ENCODE measurements at places on chromosomes 12 and 14. TPM values are rescaled to one million over a fixed set of nuclear protein-coding genes. Genes with fewer than 3 reads are reported as not detected.

GRCh38 chr12:3753544-3754284 is 805 bp upstream of the CRACR2A start:
- H3K27ac ChIP-seq = peak overlapping the region; percentile 79
- H3K4me3 ChIP-seq = peak overlapping the region; percentile 64
- DNase-seq = peak; percentile 35
- no peaks in the 10 kb centered on the region for H3K27me3 ChIP-seq

The RNASE9 gene
- total RNA-seq = not detected

The NTS gene
- not detected for total RNA-seq

- no peak overlapping the region for H3K4me3 ChIP-seq
- peaks cover 6% of the 10 kb centered on the region for H3K27me3 ChIP-seq
- DNase-seq = no peak
- H3K27ac ChIP-seq = no peak overlapping the region
Measured at GRCh38 chr12:52644078-52644415, 8.0 kb downstream of the KRT2 start.

The CELA1 gene
- total RNA-seq = not detected

The CLEC14A gene
- 28.4 TPM for total RNA-seq

The USP44 gene
- 0.20 TPM for total RNA-seq

The OTX2 gene
- not detected for total RNA-seq

DNA sequence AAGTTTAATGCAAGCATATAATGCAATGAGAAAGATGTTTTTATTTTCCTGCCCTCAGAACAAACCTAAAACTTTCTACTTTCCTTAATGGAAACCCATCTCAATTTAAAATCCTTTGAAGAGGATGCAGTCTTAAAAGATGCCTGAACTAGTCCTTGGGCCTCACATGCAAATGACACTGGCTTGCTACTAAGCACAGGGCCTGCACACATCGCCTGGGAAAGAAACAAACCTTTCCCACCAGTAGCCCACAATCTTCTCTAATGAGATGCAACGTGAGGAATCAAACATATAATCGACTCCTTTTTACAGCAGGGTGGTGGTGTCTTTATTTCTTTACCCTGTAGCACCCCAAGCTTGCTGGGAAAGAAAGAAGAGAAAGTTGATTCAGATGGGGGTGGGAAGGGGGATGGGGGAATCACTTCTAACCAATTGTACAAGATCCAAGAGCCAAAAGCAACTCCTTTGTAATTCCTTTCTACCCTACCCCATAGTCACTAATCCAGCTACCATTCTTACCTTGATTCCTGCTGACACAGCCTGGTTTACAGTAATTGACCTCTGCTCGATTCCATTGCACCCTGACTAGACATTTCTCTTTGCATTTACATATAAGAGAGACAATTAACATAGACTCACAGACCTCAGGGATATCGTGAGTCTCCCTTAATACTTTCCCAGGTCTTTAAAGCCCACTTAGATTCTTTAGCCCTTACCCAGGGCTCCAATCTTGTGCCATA is 69.5 kb upstream of the FERMT2 start:
- peaks cover 9% of the 10 kb centered on the region for H3K4me1 ChIP-seq
- no peak for DNase-seq
- H3K4me3 ChIP-seq = no peak overlapping the region

DNA sequence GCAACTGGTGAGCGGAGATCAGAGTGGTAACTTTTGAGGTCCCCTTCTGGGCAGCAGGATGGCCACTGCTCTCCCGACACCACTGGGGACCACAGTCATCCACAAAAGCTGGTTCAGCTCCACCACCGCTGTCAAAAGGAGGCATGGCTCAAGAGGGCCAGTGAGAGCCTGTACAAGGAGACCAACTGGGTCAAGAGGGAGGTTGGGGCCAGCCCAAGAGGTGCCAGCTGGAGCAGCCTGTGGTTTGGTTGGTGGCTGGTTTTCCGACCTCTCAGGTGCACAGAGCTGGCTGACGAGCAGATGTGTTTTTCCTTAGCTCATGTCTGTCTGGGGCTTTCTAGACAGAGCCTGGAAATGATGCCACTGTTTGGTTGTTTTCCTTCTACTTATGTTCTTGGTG is 60.1 kb downstream of the ERH start:
- H3K27ac ChIP-seq = no peak overlapping the region
- H3K27me3 ChIP-seq = no peaks in the 10 kb centered on the region

The TECPR2 gene
- total RNA-seq = 30.6 TPM

DNA sequence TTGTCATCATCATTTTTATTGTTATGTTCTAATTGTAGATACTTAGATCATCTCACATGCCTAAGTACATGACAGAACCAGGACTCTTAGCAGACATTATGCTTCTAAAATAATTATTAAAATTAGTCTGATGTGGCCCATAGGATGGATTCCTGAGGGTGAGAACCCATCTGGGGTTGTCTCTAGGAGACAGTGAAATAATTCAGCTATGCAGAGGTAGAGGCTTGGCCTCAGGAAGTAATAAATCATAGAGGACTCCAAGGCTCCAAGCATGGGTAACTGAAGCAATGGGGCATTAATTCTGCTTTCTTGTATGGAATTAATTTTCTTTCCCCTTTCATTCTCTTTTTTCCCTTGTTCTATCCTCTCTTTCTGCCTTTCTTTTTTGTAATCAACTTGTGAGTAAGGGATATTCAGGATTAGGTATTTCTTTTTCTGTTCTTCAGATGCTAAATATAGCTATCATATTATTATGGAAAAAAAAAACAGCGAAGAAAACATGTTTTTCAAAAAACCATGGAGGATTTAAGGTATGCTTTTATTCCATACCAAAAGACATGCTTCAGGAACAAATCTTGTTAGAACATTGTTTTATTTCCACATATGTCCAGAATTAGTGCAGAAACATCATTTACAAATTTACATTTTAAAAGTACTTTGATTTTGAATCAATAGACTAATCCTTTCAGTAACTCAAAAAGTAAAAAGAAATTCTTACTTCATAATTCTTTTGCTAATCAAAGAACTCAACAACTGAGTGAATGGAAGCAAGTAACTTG is 263.2 kb downstream of the TRHDE start:
- H3K27me3 ChIP-seq = no peaks in the 10 kb centered on the region
- H3K4me1 ChIP-seq = no peaks in the 10 kb centered on the region
- H3K27ac ChIP-seq = no peak overlapping the region

The SLC5A8 gene
- not detected for total RNA-seq

- no peaks in the 10 kb centered on the region for H3K27me3 ChIP-seq
- no peaks in the 10 kb centered on the region for H3K36me3 ChIP-seq
- DNase-seq = peak; percentile 45
- H3K4me3 ChIP-seq = peak overlapping the region; percentile 22
Measured at GRCh38 chr12:94615260-94616181, 34.8 kb downstream of the TMCC3 start.

The NR4A1 gene
- total RNA-seq = 190 TPM

DNA sequence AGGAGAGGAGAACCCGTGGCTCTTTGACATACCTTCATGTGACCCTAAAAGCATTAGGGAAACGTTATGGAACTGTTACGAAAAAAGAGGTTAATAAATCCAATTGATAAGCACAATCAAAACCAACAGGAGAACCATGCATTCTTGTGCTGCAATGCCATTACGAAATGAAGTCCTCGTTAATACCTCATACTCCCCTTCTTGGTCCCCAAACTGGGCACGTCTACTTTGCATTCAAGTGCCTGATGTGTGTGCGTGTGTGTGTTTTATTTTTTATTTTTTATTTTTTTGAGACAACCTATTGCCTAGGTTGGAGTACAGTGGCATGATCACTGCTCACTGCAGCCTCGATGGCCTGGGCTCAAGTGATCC is 150.0 kb downstream of the ETV6 start:
- H3K36me3 ChIP-seq = no peaks in the 10 kb centered on the region
- H3K4me1 ChIP-seq = peaks cover 24% of the 10 kb centered on the region
- no peak overlapping the region for H3K27ac ChIP-seq
- no peaks in the 10 kb centered on the region for H3K27me3 ChIP-seq
- no peak overlapping the region for H3K4me3 ChIP-seq
- no peak for DNase-seq

GRCh38 chr14:63652406-63652805 is 10.7 kb upstream of the WDR89 start:
- no peaks in the 10 kb centered on the region for H3K36me3 ChIP-seq
- no peak for DNase-seq
- H3K4me1 ChIP-seq = no peaks in the 10 kb centered on the region
- H3K4me3 ChIP-seq = no peak overlapping the region
- no peaks in the 10 kb centered on the region for H3K27me3 ChIP-seq

The C12orf50 gene
- total RNA-seq = not detected

GRCh38 chr12:14774906-14775635 is 28.2 kb downstream of the WBP11 start:
- H3K36me3 ChIP-seq = no peaks in the 10 kb centered on the region
- H3K4me1 ChIP-seq = peaks cover 40% of the 10 kb centered on the region
- H3K27ac ChIP-seq = peak overlapping the region; percentile 92
- DNase-seq = peak; percentile 46
- H3K27me3 ChIP-seq = no peaks in the 10 kb centered on the region

GRCh38 chr12:95790033-95790916 is at the start of gene NTN4:
TSS of gene NTN4 (minus strand) at chr12:95790764. CDS start at chr12:95790309, 455 bp downstream.
- H3K4me1 ChIP-seq = peaks cover 13% of the 10 kb centered on the region
- no peaks in the 10 kb centered on the region for H3K27me3 ChIP-seq
- H3K36me3 ChIP-seq = no peaks in the 10 kb centered on the region
- H3K27ac ChIP-seq = peak within 1 kb of the TSS; percentile 90
- peak; percentile 74 for DNase-seq

- H3K4me3 ChIP-seq = no peak overlapping the region
- no peak for DNase-seq
- H3K27ac ChIP-seq = no peak overlapping the region
- no peaks in the 10 kb centered on the region for H3K36me3 ChIP-seq
- no peaks in the 10 kb centered on the region for H3K4me1 ChIP-seq
Measured at GRCh38 chr12:106566771-106567170, 16.0 kb upstream of the RFX4 start.

The EML5 gene
- 0.19 TPM for total RNA-seq

DNA sequence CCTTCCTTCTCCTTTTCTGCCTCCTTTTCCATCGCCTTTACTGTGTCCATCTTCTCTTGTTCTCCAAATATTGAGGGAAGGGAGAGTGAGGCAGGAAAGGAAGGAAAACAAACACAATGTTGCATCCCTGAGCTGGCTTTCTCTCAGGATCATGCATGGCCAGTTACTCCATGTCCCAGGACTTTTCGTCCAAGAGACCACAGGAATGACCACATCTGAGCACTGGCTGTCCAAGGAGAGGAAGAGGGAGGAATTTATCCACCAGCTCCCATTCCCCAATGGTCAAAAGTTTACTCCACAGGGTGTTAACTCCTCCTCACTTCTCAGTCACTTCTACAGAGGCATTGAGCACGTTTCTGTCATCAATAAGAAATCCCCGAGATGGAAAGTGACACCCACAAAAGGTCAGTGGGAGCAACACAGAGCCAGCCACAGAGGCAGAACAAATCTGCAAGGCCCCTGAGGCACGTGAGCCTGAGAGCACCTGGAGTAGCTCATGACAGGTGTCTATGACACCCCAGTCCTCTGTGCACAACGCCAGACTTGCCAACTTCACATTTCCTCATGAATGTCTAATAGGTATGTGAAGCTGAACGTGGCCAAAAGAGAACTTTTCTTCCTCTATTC is 177.3 kb upstream of the NUDT4 start:
- H3K4me3 ChIP-seq = no peak overlapping the region
- DNase-seq = no peak
- H3K27me3 ChIP-seq = no peaks in the 10 kb centered on the region
- peaks cover 8% of the 10 kb centered on the region for H3K4me1 ChIP-seq
- no peak overlapping the region for H3K27ac ChIP-seq
- H3K36me3 ChIP-seq = no peaks in the 10 kb centered on the region

The SCN8A gene
- total RNA-seq = 0.49 TPM

GRCh38 chr14:28946267-28946666 is 179.7 kb downstream of the FOXG1 start:
- no peaks in the 10 kb centered on the region for H3K36me3 ChIP-seq
- H3K4me3 ChIP-seq = no peak overlapping the region
- H3K27ac ChIP-seq = no peak overlapping the region
- H3K4me1 ChIP-seq = no peaks in the 10 kb centered on the region

Data from heart right ventricle (tissue), 16 donors.